ENCODE measurements at places on chromosomes 1 and 21.

DNA sequence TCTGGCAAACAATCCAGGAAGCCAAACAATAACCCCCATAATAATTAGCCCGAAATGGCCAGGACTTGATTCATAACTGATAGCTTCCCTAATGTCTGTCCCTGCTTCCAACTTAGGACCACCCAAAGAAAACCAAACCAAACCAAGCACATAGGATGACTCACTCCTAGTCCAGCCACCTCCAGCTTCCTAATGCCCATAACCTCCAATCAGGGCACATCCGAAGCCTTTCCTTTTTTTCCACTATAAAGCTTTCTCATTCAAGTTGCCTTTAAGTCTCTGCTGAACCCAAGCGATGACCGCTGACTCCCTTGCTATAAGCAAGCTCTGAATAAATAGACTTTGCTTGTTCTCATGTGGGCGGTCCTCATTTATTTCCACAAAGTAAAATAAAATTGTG lies 40.4 kb downstream of the PCNX2 start:
- no peak for DNase-seq

GRCh38 chr1:37794372-37795339 lies 1.0 kb downstream of the MANEAL start:
- no peak for DNase-seq

- no peak for DNase-seq
Observed at GRCh38 chr1:98496256-98496995, 165.1 kb upstream of the SNX7 start.

DNA sequence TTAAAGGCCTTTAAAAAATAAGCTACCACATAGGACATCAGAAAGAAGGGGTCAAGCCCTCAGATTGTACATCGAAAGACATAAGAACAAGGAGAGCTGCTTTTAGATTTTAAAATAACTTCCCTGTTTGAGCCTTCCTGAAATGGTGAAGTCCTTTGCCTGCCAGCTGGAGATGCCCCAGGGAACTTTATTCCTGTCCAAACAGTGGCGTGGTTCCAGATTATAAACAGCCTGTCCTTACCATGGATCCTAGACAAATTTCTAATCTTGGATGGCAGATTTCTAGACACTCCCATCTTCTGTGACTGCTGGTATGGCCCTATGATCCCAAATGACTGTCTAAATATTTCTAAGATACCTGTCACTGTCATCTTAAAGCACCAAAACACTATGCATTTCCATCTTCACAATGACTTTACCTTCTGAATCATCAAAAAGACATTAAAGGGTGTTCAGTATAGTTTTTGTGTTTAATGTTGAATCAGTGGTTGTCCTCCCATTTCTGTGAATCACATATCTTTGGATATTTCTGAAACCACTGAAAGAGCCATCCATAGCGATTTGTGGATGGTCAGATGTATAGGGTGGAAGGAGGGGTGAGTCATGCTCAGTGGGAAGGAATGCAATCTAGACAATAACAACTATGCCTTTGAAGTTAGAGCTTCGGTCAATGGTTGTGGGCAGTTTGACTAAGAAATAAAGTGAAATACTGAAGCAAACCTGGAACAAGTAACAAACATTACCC lies 23.2 kb downstream of the ILDR2 start:
- no peak for DNase-seq

GRCh38 chr1:59361766-59362165 lies 64.9 kb downstream of the FGGY start:
- DNase-seq, result no peak

- DNase-seq, result no peak
Observed at GRCh38 chr21:34132926-34133325, 59.5 kb downstream of the MRPS6 start.

- DNase-seq, result no peak
Observed at GRCh38 chr1:67484492-67484891, 54.3 kb upstream of the SERBP1 start.

DNA sequence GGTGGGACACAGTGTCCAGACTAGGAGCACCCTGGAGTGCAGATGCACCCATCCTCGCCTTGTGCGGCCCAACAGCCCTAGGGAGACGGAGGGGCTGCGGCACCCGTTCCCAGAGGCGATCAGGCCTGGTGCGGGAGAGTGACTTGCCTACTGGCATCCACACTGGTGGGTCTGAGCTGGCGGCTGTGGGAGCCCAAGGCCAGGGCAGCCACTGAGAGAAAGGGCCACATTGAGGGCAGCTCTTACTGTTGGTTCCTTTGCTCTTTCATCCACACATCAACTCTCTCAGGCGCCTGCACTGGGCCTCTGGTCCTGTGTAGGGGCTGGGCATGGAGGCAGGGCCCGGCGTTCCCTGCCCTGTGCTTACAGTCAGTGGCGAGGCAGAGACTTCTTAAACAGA lies 8.6 kb downstream of the PODN start:
- DNase-seq, result no peak

DNA sequence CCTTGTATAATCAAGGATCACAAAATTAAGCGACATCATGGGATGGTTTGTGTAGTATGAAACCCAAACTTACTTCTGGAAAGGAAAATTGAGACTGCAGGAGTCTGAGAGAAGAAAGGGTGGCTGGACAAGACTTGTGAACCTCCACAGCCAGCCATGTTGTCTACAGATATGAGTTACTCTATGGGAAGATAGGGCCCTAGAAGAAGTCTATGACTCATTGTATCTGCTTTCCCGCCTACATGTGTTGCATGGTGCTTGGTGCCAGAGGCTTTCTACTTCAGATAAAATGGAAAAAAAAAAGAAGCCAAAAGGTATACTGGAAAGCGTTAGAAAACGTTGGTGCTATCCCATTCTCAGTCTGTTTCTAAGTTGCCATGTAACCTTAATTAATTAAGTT lies 18.7 kb upstream of the OR6N2 start:
- DNase-seq, result peak; percentile 22

- no peak for DNase-seq
Observed at GRCh38 chr21:44951186-44951915, 11.5 kb downstream of the SLX9 start.

DNA sequence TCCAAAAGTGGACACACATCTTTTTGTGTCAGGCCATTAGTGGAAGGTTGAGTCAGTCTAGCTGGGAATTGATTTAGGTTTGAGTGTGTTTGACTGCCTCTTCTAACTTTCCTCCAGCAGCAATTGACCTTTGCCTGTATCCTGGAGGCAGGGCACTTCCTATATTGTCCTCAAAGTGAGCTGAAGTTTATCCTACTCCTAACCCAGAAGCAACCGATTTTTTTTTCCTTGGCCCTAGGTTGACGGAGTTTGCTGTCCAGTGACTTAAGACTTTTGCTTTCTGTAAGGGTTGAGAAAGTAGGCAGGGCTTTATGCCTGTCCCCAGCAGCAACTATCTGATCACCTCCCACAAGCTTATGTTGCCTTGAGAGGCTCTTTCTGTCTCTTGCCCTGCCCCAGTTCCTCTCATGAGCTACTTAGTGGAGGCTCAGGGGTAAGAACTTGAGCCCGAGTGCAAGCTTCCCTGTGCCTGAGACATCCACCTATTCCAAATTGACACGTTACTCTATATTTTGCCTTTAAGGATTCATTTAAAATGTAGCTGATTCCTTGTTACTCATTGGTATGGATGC lies 30.9 kb downstream of the SLC35F3 start:
- no peak for DNase-seq

DNA sequence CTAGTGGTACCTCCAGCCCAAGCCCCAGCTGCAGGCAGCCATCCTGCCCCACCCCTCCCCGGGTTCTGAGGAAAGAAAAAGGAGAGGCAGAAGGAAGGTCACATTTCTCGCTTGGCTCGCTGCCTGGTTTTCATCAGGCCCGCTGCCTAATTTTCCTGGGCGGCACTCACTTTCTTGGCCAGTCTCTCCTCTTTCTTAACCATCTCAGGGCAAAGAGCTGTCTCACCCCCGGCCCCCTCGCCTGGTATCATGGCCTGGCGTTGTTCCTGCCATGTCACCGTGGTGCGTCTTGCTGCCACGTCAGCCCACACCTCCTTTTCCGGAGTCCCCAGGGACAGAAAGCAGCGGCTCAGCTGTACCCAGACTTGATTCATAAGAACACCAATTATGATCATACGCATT lies 26.6 kb upstream of the CASZ1 start:
- DNase-seq, result no peak

GRCh38 chr1:243287652-243288051 lies 31.8 kb downstream of the SDCCAG8 start:
- no peak for DNase-seq

DNA sequence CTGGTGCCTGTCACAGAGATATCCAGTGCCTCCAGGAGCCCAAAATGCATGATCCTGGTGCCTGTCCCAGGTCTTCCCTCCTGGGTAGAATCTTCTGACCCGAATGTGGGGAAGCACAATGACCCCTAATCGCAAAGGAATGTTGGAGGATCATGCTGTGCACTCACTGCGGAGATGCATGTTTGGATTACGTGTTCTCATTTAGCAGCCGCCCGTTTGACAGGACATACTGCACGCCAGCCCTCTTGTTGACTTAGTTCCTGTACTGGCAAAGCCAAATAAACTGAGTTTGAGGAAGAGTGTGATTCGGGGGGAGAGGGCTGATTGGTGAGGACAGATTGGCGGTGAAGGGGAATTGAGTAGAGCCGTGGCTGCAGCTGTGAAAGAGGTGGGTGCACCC lies 85.9 kb upstream of the SIM2 start:
- no peak for DNase-seq

- no peak for DNase-seq
Observed at GRCh38 chr21:23684431-23684830, 1922.8 kb downstream of the MRPL39 start.

DNA sequence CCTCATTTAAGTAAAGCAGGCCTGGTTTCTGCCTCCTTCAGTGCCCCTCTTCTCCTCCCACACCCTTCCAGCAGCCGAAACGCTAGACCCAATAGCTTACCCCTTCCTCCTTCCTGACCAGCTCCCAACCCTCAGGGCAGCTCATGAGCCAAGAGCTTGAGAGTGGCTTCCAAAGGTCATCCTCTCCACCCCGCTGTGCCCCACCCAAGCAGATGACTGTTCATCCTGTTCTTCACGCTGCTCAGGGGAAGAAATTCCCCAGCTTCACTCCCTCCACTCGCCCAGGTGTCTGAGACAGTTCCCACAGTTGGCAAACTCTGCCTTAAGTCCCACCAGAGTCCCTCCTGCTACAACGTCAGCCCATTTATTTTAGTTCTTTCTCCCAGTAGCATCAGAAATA lies 23.4 kb downstream of the ARHGEF19 start:
- DNase-seq, result no peak

GRCh38 chr1:145994391-145995120 lies 1.8 kb downstream of the TXNIP start:
- DNase-seq, result no peak

- DNase-seq, result no peak
Observed at GRCh38 chr1:220458936-220459335, 69.0 kb upstream of the MARK1 start.

DNA sequence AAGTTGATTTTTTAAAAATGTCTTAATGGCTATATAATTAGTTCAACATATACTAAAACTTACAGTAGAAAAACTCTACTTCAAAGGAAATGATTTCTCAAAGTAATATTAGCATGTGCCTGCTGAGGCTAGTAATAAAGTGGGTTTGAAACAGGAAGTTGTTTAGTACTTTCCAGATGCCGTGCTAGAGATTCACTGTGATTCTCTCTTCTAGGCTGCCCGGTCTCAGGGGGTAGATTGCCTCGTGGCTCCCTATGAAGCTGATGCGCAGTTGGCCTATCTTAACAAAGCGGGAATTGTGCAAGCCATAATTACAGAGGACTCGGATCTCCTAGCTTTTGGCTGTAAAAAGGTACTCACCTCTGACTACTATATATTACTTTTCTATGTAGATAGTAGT lies 9.1 kb downstream of the EXO1 start:
- DNase-seq, result no peak

GRCh38 chr1:59266927-59267293 lies 30.0 kb upstream of the FGGY start:
- no peak for DNase-seq

- DNase-seq, result no peak
Observed at GRCh38 chr1:202146993-202147392, 2.5 kb upstream of the ARL8A start.

DNA sequence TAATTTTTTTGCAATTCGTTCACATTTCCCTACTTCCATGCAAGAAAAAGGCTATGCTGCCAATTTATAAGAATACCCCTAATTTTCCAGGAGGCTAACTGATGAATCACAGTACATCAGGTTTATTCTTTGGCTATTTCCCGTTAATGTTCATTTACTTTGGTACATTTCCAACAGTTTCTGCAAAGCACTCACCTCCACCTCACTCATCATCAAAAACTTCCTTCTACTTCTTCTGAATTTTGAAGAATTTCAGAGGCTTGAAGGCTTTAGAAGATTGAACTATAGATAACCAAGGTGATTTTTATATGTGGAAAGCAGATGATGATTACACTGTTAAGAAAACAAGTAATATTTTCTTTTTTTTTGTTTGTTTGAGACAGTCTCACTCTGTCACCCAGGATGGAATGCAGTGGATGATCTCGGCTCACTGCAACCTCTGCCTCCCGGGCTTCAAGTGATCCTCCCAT lies 60.5 kb upstream of the HP1BP3 start:
- no peak for DNase-seq

- DNase-seq, result no peak
Observed at GRCh38 chr1:185351734-185352466, 34.9 kb upstream of the IVNS1ABP start.

GRCh38 chr1:151885479-151885878 lies 23.8 kb downstream of the THEM4 start:
- no peak for DNase-seq

GRCh38 chr1:97943354-97943753 lies 22.5 kb upstream of the DPYD start:
- DNase-seq, result no peak

GRCh38 chr1:57518496-57518895 lies 94.6 kb upstream of the DAB1 start:
- DNase-seq, result no peak

DNA sequence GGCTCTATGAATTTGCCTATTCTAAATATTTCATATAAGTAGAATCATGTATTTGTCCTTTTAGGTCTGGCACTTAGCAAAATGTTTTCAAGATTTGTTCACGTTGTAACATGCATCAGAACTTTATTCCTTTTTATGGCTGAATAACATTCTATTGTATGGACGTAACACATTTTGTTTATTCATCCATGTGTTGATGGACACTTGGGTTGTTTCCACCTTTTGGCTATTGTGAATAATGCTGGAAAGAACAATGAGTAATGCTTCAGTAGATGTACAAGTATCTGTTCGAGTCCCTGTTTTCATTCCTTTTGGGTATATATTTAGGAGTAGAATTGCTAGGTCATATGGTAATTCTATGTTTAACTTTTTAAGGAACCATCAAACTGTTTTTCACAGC lies 24.7 kb downstream of the SLC35A3 start:
- DNase-seq, result no peak

DNA sequence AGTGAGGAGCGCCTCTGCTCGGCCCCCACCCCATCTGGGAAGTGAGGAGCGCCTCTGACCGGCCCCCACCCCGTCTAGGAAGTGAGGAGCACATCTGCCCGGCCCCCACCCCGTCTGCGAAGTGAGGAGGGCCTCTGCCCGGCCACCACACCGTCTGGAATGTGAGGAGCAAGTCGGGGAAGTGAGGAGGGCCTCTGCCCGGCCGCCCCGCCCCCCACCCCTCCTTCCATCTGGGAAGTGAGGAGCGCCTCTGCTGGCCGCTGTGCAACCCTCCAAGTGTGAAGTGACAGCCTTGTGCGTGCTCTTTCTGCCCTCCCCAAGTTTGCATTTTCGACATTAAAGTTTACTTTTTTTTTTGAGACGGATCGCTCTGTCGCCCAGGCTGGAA lies 5.1 kb upstream of the ZZZ3 start:
- DNase-seq, result no peak

GRCh38 chr1:39214021-39214713 lies 9.7 kb downstream of the MACF1 start:
- DNase-seq, result no peak

GRCh38 chr1:202133001-202133400 lies 10.3 kb downstream of the GPR37L1 start:
- no peak for DNase-seq
